ENCODE measurements at places on chromosomes 1 and 21.

- peak; percentile 71 for DNase-seq
Measured at GRCh38 chr1:5745800-5746610, 246.2 kb downstream of the NPHP4 start.

DNA sequence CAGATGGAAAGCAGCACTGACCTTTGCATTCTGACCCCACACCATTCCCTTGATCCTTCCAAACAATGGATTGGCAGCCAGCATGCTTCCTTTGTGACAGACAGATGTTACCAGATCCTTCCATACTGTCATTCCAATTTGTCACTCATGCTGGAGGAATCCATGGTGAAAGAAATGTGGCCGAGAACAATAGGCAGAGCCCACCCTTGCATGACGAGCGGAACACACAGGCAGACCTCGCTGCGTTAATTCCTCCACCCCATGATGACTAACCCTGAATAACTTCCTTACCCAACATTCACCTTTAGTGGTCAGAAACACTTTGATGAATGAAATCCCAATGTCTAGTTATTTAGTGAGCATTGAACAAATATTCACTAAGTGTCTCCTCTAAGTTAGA is 45.1 kb downstream of the PDPN start:
- DNase-seq = peak; percentile 35

- DNase-seq = no peak
Measured at GRCh38 chr1:2968471-2968881, 52.8 kb upstream of the ACTRT2 start.

DNA sequence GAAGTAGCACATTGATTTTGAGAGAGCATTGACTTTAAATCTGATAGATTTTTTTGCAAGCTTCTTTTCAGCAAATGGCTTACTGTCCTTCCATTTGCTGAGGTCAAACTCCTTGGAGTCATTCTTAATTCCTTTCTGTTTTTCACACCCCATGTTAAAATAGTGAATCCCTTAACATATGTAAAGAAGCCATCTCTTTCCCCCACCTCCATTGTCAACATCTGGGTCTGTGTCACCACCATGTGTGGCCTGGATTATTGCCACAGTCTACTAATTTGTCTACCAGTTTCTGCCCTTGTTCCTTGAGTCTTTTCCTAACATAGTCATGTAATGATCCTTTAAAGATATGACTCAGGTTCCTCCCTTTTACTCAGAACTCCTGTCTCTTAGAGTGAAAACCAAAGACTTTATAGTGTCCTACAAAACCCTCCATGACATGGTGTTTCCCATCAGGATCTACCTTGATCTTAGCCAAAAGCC is 104.7 kb downstream of the ST6GALNAC3 start:
- peak; percentile 6 for DNase-seq

- peak; percentile 55 for DNase-seq
Measured at GRCh38 chr21:46325073-46325912, 1.3 kb downstream of the PCNT start.

- DNase-seq = no peak
Measured at GRCh38 chr21:31943561-31943960, 70.7 kb downstream of the HUNK start.

GRCh38 chr1:118578276-118578675 is 393.2 kb upstream of the SPAG17 start:
- no peak for DNase-seq

- DNase-seq = peak; percentile 35
Measured at GRCh38 chr1:209416716-209417115, 166.8 kb upstream of the CAMK1G start.

DNA sequence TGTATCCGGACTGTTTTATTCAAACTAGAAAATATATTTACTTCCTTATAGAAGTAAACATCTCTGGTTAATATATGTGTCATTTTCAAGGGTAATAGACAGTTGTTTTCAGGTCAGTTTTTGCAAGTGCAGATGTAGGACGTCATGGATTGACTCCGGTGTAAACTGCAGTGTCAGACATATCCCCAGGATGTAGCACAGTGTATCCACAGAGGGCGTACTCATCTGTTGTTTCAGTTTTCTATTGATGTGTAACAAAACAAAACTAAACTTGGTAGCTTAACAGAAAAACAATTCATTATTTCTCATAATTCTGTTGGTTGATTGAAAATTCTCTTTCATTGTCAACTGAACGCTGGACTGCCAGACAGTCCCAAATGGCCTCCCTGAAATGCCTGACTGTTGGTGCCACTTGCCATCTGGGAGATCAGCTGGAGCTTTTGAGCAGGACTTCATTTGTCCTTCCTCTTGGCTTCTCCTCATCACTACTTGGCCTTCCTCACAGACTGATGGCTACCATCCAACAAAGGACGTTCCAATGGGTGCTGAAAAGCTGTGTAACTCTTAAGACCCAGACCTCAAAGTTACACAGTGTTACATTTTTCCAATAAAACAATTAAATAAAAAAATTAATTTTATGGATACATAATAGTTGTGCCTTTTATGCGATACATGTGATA is 181.6 kb downstream of the NCAM2 start:
- no peak for DNase-seq

GRCh38 chr1:204564835-204565234 is 48.6 kb downstream of the MDM4 start:
- DNase-seq = no peak

All from kidney tubule cell (primary cell).